ENCODE measurements at places on chromosomes 1 and 21.
A peak's percentile ranks its signal among the peaks of the same experiment; 100 is the strongest.

- DNase-seq: no peak
Measured at GRCh38 chr1:210728437-210729149, 399.9 kb downstream of the HHAT start.

GRCh38 chr1:26768755-26769154, 19.0 kb upstream of the PIGV start:
- no peak for DNase-seq

- DNase-seq: no peak
Measured at GRCh38 chr1:185365951-185366350, 48.9 kb upstream of the IVNS1ABP start.

DNA sequence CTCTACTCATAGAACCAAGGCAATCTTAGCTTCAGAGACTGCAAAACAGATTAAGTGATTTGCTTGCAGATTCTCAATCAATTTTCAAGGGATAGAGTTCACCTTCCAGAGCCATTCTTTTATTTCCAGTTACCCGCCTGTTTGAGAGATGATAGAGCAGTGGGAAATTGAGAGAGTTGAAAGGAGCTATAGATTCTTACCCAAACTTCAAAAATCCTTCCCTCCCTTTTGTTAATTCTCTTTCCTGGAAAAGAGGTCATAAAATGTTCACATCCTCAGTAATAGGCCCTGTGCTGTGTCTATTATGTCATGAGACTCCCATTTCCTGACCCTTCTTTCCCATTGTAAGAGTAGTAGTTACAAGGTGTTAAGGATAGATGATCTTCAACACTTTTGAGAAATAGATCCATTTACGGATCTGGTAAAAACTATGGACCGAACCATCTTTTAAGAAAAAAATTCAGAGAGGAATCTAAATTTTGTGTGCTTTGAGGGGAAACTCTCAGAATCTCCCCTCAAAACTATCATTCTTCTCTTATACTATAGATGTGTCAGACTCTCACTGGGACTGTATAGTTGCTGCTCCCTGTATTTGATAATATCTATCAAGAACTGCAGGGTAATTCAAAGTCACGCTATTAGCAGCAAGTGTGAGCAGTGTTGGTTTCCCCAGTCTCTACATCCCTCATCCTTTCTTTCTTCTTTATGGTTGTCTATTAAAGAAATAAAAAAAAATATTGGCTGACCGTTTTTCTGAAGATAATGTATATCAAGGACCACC, 8.0 kb downstream of the RGS4 start:
- DNase-seq: no peak

DNA sequence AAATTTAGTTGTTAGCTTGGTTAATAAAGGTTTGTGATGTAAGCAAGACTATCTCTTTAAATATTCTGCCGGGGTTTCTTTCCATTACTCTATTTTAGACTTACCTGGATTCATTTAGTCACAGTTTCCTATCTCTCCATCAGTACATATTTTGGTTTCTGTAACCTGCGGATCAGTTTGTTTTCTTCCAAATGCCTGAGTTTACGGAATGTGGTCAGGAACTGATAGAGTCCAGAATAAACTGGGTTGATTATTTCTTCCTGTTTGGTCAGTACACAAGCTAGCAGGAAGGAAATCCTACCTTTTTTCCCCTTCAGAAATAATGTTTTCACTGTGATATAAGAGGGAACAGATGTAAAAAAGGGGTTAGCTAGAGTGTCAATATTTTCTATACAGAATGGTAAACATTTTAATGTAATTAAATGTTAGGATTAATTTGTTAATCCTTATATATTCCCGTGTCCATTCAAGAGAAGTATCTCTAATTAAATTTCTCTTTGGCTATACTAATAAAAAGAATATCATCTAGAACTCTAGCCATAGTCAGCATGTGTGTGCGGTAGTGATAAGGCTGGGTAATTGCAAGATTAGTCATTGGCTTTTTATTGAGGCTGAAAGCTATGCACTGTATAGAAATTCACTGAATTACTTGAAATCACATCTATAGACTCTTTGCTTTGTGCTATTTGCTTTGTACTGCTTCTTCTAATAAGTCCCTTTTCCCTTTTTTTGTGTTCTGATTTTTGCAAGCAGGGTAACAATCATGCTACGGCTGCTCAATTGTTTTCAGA, 144.7 kb upstream of the ADGRL4 start:
- DNase-seq: no peak

DNA sequence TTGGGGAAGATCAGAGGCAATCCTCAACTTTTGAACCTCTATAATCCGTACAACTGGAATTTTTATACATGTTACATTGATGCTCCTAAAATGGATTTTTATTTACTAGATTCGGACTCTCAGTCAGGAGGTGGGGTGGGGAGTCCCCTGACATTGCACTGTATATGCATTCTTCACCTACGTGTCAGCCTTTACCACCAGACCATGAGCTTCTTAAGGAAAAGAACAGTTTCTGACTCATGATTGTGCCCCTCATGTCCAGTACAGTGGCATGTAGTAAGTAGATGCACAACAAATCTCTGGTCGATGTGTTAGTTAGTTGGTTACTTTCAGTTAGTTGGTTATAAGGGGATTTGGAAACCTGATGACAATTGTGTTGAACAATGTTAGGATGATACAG, 15.4 kb downstream of the LPAR3 start:
- DNase-seq: no peak

- DNase-seq: no peak
Measured at GRCh38 chr1:210624722-210625121, 296.0 kb downstream of the HHAT start.

DNA sequence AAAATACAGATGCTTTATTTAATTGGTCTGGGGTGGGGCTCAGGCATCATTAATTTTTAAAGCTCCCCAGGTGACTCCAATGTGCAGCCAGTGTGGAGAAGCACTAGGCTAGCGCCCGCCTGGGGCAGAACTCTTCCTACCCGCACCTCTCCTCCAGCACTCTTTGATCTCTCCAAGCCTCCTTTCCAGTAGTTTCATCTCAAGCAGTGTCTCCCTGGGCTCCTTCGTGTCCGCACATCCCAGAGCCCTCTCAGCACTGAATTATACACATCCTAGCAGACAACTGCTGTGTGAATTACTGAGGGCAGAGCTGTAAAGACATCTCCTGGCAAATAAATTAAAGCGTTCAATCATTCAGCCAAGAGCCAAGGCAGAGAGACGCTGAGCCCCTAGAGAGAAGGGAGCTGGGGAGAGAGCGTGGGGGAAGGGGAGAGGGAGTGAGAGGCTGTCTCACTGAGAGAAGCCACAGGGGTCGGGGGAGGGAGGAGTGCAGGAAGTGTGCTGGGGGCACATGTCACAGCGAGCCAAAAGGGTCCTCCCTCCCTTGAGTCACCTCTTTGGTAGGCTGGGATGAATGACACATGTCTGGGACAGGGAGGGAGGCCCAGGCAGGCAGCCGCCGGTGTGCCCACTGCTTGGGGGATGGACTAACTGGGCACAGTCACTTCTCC, 21.0 kb upstream of the PARP1 start:
- no peak for DNase-seq

- DNase-seq: no peak
Measured at GRCh38 chr1:89974696-89975470, 20.0 kb upstream of the ZNF326 start.

GRCh38 chr1:61170328-61171238, 88.2 kb downstream of the NFIA start:
- no peak for DNase-seq

- DNase-seq: peak; percentile 42
Measured at GRCh38 chr1:12095452-12096263, 32.6 kb downstream of the TNFRSF8 start.

- DNase-seq: no peak
Measured at GRCh38 chr1:164718821-164719220, 159.8 kb downstream of the PBX1 start.

- DNase-seq: no peak
Measured at GRCh38 chr1:95311014-95311413, 77.0 kb downstream of the RWDD3 start.

All from NCI-H446 (cell line).